ENCODE measurements at places on chromosomes 12 and 14.

DNA sequence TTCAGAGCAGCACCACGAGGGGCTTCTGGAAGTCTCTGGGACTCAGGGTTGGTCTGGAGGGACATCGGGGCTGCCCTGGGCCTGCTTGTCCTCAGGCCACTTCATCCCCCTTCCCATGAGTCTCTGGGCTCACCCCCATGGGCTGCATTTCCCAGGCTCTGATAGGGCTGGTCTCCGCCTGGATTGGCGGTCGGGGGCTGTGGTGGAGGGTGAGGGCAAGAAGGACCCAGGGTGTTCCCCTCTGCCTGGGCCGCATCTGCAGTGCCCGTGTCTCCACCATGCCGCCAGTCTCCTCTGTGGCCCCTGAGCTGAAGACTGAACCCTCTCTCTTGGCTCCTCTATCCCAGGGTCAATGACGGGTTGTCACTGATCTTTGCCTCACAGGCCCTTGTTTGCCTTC lies 242.1 kb downstream of the ADGRD1 start:
- no peak for DNase-seq

DNA sequence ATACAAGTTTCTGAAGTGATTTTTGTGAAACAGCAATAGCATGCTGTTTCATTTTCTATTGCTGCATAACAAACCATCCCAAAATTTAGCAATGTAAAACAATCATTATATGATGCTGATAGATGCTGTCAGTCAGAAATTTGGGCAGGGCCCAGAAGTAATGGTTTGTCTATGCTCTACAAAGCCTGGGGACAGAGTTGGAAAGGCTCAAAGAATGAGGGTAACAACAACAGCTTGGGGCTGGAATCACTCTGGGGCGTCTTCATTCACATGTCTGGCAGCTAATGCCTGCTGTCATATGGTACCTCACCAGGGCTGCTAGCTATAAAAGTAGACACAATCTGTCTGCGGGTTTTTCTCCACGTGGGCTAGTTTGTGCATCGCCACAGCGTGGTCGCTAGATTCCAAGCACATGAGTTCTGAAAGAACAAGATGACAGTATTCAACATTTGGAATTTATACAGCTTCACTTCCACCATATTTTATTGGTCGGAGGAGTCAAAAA lies 176.5 kb downstream of the BMP4 start:
- no peak for DNase-seq

DNA sequence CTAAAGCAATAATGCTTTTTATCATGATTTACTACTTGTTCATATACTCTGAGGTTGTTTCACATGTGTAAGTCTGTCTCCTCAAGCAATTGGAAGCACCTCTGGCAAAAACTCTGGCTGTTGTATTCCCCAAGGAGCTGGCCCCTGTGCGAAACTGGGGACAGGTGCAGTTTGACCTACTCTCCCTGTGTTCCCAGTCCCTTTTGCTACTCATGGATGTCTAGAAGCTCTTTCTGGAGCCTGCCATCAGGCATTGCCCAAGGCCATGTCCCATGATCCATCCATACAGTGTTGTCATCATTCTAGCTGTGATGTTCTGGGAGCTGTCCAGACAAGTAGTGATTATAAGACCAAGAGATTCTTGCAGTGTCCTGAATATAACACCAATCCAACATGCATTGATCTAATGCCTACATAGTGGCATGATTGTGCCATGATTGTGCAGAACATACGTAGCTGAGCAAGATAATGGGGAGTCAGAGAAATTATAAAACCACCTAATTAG lies 14.9 kb downstream of the AKAP6 start:
- DNase-seq, result no peak

DNA sequence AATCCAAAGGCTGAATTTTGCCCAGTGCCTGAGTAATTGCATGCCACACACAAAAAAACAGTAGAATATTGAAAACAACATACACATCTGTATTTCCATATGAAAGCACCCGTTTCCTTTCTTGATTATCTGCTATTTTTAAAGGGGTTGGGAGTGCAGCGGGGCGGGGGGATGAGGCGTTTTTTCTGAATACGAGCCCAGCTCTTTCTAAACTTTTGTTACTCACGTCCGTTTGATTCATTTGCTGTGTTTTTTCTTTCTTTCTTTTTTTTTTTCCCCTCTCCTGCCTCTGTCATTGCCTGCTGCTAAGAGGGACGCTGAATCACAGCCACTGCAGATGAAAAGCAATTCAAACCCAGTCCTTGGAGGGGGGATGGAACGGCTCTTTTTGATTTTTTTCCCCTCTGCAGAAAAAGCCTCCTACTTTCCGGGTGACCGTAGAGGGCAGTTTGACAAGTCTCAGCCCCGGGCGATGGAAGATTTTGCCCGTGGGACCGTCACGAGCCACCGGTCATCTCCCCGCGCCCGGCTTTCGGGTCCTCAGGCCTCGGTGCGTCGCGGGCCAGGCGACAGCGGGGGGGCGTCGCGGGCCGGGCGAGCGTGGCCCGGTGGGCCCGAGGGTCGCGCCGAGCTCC lies 572 bp upstream of the RASSF8 start:
- no peak for DNase-seq

DNA sequence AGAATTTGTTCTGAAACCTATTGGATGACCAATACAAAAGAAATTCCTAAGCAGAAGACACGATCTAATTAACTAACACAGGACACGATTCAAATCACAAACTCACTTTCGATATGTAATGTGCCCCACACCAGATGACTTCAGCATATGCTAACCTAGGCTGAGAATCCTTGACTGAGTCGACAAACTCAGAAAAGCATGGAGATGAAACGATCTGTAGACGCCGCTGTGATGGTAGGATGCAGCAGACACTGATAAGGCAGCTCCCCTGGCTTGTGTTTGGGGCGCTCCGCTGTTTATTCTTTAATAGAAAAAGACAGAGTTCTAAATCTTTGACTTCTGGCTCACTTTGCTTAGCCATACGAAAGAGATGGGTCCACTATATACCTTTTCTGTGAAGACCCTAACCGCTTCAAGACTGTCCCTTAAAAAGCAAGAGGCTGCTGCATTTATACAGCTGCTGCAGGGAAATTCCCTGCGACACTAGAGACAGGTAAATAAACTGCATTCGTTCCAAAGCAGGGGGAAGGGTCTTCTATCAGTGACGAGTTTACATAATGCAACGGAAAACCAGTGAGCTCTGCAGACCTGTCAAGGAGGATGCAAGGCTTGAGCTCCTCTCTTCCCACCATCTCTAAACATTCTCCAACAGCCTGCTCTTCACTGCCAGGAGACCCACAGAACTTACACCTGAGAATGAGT lies 929 bp downstream of the CHD8 start:
- peak; percentile 51 for DNase-seq

DNA sequence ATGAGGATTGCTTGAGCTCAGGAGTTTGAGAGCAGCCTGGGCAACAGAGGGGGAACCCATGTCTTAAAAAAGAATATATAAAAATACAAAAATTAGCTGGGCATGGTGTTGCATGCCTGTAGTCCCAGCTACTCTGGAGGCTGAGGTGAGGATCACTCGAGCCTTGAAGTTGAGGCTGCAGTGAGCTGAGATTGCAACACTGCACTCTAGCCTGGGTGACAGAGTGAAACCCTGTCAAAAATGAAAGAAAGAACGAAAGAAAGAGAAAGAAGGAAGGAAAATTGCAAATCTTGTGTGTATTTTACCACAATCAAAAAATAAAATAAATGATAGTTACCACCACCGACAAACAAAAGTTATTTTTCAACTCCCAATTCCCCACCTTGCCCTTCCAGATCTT lies 45.3 kb downstream of the SPRING1 start:
- DNase-seq, result no peak

- no peak for DNase-seq
Observed at GRCh38 chr12:497501-498160, 37.9 kb downstream of the B4GALNT3 start.

- no peak for DNase-seq
Observed at GRCh38 chr12:45773747-45774146, 44.2 kb downstream of the ARID2 start.

DNA sequence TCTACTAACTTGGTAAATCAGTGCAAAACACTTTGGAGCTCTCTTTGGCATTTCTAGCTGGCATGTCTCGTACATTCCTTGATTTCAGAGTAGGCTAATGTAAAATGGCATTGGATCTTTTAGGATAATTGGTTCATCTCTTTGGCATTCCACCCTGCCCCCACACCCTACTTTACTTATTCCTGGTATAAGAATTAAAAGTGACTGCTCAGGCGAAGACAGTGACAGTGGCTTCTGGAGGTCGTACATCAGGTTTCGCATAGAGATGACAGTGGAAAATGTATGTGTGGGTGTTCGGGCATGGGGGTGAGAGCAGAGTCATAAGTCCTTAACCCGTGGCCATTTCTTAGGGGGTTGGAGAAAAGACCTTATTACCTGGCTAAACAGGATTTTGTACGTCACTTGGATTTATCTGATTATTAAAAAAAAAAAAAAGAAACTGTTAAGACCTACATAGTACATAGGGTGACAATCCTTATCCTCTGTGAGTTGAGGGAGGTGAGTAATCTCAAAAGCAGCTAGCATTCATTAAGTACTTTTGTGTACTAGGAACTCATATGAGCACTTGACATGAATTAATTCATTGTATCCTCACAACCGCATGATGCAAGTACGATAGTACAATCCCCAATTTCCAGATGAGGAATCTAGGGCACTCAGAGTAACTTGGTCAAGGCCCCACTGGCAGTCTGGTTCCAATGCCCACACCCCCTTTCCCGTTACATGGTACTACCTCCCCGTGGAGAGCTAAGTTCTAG lies 22.4 kb upstream of the KCNK13 start:
- DNase-seq, result no peak

DNA sequence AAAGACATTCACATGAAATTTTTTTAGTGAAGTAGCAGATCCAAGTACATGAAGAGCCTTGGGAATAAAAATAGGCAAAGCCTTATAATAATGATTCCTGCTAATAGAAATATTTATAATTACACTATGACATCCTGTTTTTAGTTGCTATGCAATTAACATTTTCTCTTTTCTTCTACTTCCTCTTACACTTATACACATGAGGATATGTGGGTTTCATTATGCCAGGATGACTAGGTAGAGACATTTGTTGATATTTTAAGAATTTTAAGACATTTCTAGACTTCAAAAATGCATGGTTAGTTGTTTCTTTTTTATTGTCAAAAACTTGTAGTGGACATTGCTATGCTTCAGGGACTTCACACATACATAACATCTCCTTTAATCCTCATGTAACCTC lies 326.8 kb downstream of the SYT1 start:
- DNase-seq, result no peak

- no peak for DNase-seq
Observed at GRCh38 chr14:74038020-74038859, 19.1 kb downstream of the BBOF1 start.

GRCh38 chr12:120067084-120067869 lies 49.3 kb downstream of the RAB35 start:
- no peak for DNase-seq

- DNase-seq, result no peak
Observed at GRCh38 chr12:104385510-104385909, 71.2 kb upstream of the CHST11 start.

DNA sequence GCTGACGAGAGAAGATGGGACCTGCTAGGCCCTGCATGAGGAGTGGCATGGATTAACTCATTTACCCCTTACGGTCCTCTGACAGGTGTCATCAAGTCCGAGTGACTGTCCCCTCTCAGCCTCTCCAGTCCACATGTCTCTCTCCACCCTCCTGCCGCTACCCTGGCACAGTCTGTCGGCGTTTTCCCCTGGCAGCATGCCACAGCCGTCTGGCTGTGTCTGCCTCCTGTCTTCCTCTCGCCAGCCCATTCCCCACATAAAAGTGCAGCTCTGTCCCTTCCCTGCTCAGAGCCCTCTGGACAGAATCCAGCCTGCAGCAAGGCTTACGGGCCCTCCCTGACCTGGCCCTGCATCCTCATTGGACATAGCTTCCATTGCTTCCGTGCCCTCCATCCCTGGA lies 45.6 kb downstream of the UBE3B start:
- DNase-seq, result no peak

GRCh38 chr12:132551641-132552031 lies 58.7 kb downstream of the LRCOL1 start:
- no peak for DNase-seq

- no peak for DNase-seq
Observed at GRCh38 chr14:67251573-67252226, 10.5 kb downstream of the PALS1 start.

DNA sequence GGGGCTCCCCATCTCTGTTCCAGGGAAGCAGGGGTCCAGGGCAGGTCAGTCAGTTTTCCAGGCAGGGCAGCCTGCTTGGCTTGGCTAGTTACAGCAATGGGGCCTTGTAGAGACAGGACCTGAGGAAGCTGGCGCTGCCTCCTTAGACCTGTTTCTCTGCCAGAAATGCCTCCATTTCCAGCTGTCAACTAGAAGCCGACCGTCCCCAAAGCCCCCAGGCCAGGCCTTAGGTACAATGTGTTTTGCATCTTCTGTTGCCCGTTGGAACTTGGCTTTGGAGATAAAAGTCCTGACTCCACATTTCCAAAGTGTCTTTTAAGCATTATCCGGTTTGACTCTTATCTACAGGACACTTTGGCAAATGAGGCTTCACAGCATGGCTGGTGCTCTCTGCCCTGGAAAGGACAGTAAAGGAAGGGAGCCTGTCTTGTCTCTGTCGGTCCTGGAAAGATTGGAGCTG lies 42.6 kb downstream of the KRT80 start:
- DNase-seq, result no peak

DNA sequence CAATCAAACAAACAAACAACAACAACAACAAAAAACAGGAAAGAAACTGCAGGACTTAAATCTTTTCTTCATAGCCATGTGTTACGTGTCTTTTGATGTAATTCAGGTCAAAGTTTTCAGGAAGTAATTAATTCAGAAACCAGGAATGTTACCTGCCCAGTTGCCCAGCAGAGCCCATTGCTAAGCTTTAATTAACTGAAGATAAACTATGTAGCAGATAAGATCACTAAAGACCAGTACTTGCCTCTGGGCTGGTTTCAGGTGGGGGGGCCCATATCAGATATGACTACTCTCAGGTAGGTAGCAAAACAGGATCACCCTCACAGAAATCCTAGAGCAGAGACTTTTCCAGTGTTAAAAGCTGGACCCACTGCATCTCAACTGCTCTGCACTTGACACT lies 69.2 kb downstream of the LIN7A start:
- DNase-seq, result no peak

- DNase-seq, result no peak
Observed at GRCh38 chr12:3182426-3182825, 105.2 kb downstream of the TSPAN9 start.

GRCh38 chr12:91194500-91194899 lies 11.9 kb upstream of the DCN start:
- no peak for DNase-seq

DNA sequence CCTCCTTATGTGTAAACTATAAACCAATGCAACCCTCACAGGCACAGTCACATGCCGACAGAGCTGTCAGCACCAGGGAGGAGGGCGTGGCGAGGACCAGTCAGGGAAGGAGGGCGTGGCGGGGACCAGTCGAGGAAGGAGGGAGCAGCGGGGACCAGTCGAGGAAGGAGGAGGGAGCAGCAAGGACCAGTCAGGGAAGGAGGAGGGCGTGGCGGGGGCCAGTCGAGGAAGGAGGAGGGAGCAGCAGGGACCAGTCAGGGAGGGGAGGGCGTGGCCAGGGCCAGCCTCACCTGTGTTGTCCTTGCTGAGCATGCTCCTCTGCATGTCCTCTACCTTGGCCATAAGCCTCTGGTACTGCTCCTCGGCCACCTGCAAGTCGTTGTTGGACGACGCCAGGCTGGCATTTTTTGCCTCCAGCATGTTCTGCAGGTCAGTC lies 24.2 kb downstream of the GOLGA3 start:
- DNase-seq, result no peak

- no peak for DNase-seq
Observed at GRCh38 chr14:81144824-81145603, 75.7 kb downstream of the GTF2A1 start.
